ENCODE measurements at places on chromosomes 12 and 14.
A peak's percentile ranks its signal among the peaks of the same experiment; 100 is the strongest.

DNA sequence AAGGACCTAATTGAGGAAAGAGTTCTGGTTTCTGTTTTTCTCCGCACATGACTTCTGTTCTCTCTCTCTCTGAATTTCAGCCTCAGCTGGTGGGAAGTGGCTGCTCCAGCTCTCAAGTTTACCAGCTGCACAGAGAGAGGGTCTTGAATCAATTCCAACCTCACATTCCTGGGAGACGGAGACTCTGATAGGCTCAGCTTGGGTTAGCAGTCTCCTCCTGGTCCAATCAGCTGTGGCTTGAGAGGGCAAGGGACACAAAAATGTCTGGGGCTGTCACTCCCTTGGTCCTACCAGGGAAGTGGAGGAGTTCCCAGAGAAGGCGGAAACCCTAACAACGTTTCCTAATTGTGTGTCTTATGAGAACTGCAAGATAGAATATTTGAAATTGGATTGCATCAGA, 7.0 kb downstream of the CCDC63 start:
- DNase-seq: peak; percentile 55

GRCh38 chr14:68358500-68358899, 434.4 kb downstream of the ZFP36L1 start:
- DNase-seq: no peak

DNA sequence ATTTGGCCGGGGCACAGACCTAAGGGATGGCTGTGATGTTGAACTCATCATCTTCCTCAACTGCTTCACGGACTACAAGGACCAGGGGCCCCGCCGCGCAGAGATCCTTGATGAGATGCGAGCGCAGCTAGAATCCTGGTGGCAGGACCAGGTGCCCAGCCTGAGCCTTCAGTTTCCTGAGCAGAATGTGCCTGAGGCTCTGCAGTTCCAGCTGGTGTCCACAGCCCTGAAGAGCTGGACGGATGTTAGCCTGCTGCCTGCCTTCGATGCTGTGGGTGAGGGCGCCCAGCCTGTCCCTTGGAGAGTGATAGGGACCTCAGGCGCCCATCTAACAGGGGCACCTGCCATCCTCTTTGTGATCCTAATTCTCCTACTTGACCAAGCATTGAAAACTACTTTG, 12.4 kb downstream of the OAS3 start:
- no peak for DNase-seq

DNA sequence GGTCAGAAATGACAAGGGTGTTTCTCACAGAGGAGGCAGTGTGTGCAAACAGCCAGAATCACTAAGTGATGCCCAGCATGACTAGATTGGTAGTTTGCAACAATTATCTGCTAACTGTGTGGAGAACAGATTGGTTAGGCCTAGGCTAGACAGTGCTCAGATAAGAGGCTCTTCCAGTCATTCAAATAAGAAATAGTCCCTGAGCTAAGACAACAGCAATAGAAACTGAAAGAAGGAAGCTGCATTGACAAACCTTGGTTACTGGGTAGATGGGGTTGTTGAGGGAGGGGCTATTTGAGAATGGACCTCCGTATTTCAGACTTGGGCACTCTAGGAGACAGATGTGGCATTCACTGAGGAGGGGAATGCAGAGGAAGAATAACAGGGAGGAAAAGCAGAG, 255.0 kb upstream of the NPAS3 start:
- DNase-seq: no peak

DNA sequence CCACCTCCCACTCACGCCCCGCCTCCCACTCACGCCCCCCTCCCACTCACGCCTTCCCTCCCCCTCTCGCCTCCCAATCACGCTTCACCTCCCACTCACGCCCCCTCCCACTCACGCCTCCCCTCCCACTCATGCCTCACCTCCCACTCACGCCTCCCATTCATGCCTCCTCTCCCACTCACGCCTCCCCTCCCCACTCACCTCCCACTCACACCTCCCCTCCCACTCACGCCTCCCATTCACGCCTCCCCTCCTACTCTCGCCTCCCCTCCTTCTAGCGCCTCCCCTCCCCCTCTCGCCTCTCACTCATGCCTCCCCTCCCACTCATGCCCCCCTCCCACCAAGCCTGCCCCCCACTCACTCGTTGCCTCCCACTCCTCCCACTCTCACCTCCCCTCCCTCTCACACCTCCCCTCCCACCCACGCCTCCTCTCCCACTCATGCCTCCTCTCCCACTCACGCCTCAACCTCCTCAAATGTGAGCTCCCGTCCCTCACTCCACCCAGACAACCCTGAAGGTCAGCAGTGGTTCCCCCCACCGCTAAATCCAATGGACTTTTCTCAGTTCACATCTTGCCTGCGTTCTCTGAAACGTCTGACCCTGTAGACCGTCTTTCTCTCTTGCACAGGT, 39.8 kb downstream of the TMEM63C start:
- no peak for DNase-seq

- peak; percentile 95 for DNase-seq
These were observed 47.8 kb downstream of the CCDC88C start for GRCh38 chr14:91369628-91370445.

DNA sequence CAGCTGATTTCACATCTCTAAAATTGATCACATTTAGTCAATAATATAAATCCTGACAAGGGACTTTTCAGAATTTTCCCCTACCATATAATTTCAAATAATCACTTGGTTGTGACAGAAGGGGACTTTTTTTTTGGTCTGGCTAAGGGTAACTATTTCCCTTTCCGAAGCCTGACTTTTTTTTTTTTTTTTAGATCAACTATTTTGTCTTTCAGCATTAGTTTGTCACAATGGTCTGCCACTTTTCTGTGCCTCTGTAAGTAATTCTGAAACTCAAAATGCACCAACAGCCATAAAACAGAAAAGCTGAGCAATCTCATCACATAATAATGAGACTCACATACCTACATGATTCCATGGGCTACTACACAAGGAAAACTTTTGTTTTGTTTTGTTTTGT, 266.4 kb downstream of the SSPN start:
- DNase-seq: no peak

GRCh38 chr14:105070760-105071137, 5.5 kb upstream of the GPR132 start:
- DNase-seq: no peak

- DNase-seq: no peak
These were observed 40.8 kb upstream of the RFLNA start for GRCh38 chr12:124254126-124254525.

GRCh38 chr12:49553512-49554088, 14.3 kb downstream of the MCRS1 start:
- DNase-seq: peak; percentile 36

DNA sequence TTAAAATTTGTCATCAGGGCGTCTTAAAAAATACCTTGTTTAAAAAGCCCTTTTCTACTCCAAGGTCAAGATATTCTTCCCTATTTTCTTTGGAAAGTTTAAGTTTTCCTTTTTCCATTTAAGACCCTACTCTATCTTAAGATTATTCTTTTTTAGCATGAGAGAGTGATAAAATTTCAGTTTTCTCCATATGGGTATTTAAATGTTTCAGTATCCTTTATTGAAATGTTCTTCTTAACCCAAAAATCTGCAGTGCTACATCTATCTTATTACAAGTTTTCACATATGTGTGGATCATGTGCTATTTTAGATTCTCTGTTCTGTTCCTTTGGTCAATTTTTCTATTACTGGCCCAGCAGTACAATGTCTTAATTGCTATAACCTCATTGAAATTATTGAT, 202.2 kb downstream of the TTC6 start:
- no peak for DNase-seq

DNA sequence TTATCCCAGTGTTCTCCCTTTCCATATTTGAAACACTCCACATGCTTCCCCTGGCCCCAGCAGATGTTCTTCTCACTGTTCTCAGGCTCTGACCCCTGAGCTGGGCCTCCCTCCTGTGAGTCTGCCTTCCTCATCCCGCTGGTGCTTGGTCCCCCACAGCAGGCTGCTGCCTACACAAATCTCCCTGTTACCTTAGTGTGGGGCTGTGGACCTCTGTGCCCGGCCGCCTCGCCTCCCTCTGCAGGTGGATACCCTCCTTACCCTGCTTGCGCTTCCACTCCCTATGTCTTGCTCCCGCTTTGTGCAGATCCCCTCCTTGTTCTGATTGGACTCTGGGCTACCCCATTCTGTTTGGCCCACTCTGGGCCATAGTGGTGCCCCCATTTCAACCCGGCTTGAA, 6.9 kb downstream of the DERA start:
- DNase-seq: no peak

GRCh38 chr12:124804011-124804621, 59.5 kb downstream of the SCARB1 start:
- no peak for DNase-seq

GRCh38 chr14:53683229-53683628, 273.4 kb downstream of the BMP4 start:
- DNase-seq: peak; percentile 61

DNA sequence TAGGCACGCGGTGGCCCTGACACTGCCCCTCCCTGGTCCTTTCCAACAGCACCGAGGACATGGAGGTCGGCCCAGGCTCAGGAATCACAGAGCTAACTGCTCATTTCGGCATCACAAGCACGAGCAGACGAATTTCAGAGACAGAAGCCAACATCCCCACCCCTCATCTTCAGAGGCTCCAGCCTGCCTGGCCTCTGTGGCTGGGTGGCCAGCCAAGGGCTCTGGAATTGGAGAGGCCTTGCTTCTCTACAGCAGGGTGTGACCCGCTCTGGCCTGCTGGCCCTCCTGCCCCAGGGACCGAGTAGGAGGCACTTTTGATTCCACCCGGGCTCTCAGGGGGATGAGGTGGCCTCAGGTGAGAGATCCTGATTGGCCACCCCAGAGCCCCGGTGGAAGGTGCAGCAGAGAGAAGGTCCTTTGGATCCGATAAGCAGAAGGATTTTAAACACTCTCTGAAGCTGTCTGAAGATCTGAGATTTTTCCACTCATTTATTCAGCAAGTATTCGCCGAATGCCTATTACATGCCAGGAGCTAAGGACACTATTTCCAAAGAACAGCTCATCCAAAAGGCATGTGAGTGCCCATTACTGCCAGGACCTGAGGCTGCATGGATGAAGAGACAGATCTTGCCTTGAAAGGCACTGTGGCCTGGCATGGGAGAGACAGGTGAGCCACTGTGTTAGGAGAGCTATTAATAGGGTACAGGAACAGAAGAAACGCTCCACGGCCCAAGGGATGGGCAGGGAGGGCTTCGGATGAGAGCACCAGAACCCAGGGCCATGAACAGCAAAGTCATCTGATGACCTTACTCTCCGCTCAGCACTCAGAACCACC, 10.2 kb downstream of the BAG5 start:
- DNase-seq: no peak

DNA sequence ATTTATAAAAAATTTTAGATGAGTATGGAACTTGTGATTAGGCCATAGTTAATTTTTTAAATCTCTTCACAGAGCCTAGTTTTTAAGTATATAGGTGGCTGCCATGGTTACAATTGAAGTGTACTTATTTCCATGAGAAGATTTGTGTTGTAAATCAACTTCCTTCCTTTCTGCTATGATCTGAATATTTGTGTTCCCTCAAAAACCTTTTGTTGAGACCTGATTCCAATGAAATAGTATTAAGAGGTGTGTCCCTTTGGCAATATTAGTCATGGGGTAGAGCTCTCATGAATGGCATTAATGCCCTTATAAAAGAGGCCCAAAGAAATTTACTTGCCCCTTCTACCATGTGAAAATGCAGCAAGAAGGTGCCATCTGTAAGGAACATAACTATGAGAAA, 28.8 kb downstream of the ETNK1 start:
- DNase-seq: no peak

- no peak for DNase-seq
These were observed 280.5 kb downstream of the PCNX1 start for GRCh38 chr14:71187633-71188356.

DNA sequence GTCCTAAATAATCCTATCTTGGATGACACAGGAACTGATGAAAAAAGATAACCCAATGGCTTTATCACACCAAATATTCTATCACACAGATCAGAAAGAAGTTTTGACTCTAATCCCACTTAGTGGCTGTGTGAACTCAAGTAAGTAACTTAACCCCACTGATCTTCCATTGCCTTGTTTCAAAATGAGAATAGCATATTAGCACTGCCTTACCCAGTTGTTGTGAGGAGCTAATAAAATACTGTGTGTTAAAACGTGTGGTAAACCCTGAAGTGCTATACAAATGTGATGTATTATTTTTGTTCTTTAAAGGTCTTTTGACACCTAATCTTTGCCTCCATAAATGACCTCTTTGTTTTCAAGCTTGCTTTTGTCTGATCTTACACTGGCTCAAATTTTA, 60.9 kb upstream of the ARID2 start:
- DNase-seq: no peak

- DNase-seq: no peak
These were observed 408.1 kb upstream of the TMTC1 start for GRCh38 chr12:30191696-30192455.

- DNase-seq: no peak
These were observed 73.1 kb downstream of the DERA start for GRCh38 chr12:15984097-15984800.

GRCh38 chr12:3646561-3647241, 106.2 kb downstream of the CRACR2A start:
- no peak for DNase-seq

DNA sequence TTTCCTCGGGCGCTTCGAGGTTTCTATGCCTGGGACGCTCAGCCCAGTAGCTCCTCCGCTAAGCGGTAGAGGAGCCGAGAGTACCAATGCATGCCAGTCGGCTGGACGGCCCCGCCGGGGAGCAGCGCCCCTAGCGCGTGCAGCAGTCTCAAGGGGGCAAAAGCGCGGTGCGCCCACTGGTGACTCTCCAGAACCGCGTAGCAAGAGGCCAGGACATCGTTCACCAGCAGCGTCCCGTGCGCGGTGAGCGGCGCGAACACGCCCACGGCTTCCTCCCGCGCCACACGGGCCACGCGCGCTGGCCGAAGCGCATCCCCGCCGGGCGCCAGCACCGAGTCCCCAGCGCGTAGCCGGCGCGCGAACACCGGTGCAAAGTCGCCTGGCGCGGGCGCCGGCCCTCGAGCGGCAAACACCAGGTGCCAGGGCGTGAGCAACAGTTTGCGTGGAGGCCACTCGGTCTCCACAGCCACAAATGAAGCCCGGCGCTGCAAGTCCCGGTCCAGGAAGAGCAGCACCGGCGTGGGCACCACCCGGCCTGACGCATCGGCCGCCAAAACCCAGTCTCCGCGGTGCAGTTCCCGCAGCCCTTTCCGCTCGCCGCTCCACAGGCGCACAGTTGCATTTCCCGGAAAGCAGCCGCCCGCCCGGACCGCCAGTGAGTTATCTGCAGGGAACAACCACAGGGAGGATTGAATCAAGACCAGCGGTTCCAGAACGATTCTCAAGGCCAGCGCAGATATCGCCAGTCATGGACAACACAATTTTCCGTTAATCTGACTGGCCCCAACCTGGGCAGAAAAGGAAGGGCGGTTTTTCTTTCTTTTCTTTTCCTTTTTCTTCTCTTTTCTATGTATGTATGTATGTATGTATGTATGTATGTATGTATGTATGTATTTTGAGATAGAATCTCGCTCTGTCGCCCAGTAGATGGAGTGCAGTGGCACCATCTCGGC, 4.5 kb downstream of the DHH start:
- no peak for DNase-seq

DNA sequence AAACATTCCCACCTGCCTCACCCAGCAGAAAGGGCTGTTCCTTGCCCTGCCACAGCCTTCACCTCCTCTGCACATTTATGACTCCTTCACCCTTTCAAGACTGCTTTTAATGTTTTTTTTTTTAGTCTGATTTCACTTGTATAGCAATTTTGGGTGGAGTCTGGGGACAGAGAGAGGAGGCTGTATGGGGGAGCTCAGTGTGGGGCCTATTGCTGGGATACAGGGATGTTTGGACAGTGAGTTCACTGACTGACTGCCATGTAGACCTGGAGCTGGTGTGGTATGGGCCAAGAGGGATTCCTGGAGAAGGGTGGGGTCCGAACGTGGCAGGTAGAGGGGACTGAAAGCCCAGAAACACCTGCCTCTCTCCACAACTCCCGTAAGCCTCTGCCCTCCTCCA, 1.9 kb upstream of the KRT85 start:
- DNase-seq: no peak

GRCh38 chr14:74763803-74764531, 851 bp downstream of the YLPM1 start:
- no peak for DNase-seq

Data from NCI-H1694 (cell line).